Umbilical cord (tissue), 2 donors: ENCODE measurements at places on chromosomes 5 and 9. TPM values are rescaled to one million over a fixed set of nuclear protein-coding genes. Genes with fewer than 3 reads are reported as not detected.

GRCh38 chr5:177526791-177527190 is 10.0 kb upstream of the DDX41 start:
- DNase-seq: no peak

DNA sequence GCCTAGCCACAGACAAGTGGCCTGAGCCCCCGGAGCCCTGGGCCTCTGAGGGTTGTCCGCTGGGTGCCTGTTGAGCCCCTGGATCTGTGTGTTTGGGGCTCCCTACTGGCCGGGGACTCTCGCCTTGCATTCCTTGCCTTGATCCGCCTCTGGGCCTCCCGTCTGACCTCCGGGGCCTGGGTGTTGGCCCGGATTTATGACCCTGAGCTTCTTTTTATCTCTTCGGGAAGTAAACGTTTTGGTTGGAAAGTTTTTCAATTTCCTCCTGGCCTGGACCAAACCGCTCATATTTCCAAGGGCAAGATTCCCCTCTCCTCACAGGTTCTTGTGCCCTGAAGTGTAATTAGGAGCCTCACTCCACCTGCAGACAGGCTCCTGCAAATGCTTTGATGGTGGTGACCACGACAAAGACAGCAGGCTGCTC is 69.3 kb upstream of the EGFLAM start:
- DNase-seq: peak; percentile 29

- DNase-seq: no peak
These were observed 88.5 kb downstream of the ALDH1A1 start for GRCh38 chr9:72864327-72864726.

DNA sequence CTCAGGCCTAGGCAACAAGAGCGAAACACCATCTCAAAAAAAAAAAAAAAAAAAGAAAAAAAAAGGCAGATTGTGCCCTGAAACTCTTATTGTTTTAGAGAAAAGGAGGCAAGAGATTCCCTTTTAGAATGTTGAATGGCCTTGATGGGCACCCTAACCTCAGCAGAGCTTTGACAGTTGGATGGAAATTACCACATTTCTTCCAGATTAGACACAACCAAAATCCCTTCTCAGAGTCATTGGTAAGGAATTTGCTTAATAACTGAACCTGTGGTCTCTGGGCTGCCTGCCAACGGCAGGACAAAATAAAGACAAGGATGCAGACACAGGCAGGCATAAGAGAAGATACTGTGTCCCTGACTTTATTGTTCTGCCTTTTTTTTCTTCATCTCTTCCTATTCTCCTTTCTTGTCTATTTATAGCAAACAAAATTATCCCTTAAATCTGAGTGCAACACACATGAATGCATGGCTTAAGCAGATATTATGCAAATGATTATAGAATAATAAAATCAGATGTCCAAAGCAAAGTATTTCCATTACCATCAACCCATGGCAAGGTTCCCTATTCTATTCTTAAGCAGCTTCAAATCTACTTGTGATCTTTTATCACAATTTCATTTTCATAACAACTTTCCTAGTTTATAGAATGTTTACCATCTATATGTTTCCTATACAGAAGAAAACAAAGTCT is 37.3 kb upstream of the TRIO start:
- DNase-seq: peak; percentile 36

DNA sequence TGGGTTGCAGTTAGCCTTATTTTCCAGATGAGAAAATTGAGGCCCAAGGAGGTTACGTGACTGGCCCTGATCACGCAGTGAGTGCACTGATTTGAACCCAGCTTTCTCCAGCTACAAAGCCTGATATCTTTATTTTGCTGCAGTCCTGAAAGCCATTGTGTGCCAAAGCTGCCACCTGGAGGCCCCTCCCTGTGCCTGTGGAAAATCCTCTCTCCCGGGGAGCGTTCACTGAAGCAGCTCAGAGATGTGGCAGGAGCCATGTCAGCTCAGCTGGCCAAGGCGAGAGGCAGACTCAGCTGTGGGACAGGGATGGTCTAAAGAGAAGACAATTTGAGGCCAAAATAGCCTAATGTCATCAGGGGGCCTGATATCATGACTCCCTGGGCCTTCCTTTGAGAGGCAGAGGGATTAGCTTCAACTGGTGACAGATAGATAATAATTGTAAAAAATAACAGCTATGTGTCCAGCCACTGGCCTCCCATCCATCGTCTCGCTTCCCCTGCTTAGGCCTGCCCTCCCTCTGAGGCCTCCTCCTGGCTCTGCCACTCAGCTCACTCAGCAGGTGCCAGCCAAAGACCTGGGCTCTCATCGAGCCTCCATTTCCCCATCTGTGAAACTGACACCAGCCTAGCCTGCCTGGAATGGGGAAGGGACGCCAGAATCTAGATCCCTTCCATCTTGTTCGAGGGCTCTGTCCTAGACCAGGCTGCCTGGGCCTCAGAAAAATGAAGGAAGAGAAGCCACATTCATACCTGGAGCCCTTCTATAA is 74.3 kb upstream of the GGTA1 start:
- DNase-seq: no peak

DNA sequence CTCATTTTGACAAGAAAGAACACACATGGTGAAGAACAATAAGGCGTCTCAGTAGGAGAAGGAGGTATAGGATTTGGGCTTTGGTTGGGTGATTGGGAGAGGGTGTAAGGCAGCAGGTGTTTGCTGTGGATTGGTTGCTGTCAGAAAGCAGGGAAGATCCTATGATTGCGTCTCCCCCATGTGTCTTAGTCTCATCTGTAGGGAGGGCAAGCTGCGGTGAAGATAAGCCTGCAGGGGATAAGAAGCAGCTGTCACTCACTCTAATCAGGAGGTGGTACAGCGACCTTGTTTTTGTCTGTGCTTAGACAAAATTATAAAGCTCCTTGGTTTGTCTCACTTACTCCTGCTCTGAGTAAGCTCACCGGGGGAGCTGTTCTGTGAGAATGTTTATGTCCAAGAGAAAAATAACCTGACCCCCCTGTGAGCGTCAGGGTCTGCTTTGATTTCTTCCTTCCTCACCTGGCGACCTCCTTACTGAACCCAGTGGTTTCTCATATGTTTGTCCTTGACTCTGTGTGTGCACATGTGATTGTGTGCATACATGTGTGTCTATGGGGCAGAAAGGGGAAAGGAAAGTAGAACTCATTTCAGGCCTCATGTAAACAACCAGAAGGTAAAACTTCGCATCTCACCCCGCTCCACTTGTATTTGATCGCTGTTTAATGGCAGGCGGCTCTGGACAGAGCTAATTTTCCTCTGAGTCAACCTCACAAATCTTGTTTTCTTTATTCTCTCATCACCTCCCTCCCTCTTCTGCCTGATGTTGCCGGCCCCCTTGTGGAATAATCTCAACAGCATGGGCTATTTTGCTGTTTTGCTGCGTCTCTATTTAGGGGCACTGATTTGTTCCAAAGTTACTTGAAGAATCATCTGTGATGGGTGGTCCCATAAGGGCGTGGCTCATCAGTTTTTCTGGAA is 105.6 kb downstream of the TENT4A start:
- DNase-seq: no peak

DNA sequence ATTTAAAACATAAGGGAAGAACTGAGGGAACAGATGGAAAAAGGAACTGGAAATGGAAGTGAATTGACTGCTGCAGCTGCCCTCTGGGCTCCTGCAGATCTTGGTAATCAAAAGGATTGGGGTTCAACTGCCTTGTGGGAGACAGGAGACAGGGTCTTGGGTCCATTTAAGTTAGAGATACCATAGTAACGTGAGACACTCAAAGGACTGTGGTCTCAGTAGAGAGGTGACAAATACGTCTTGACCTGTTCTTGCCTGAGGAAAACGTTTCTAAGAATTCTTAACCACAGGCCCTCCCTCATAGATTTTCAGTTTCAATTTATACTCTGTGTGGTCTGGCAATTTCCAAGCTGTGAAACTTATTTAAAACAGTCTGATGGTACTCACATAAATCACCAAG is 100.8 kb upstream of the DHFR start:
- no peak for DNase-seq

DNA sequence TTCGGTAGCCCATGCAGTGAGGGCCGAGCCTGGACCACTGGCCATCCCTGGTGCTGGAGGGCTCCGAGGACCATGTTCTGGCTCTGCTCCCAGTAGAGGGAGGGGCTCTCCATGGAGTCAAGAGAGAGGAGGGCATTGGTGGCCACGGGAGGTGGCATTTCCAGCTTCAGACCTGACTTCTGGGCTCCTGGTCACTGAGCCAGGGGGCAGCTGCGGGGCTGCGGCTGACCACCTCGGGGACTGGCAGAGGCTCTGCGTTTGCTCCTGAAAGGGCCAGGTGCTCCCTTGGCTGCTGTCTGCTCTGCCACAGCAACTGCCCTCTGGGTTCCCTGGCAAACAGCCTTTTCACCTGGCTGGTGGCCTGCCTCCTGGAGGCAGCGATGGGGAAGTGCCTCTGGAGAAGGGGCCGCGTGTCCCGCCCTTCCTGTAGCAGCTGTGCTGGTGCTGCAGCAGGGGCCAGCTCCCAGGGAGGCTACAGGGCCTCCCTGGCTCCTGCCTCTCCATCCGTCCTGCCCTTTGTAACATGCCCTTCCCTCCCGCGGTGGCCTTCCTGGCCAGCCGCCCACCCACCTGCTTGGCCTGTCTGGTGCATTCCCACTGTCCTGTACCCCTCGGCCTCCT is 144.6 kb downstream of the CACNA1B start:
- DNase-seq: no peak

GRCh38 chr9:14325147-14325546 is 11.2 kb upstream of the NFIB start:
- DNase-seq: no peak

- DNase-seq: no peak
These were observed 175.8 kb downstream of the TMEM167A start for GRCh38 chr5:82901281-82901888.

- no peak for DNase-seq
These were observed 83.2 kb upstream of the SMIM15 start for GRCh38 chr5:61245486-61245885.

DNA sequence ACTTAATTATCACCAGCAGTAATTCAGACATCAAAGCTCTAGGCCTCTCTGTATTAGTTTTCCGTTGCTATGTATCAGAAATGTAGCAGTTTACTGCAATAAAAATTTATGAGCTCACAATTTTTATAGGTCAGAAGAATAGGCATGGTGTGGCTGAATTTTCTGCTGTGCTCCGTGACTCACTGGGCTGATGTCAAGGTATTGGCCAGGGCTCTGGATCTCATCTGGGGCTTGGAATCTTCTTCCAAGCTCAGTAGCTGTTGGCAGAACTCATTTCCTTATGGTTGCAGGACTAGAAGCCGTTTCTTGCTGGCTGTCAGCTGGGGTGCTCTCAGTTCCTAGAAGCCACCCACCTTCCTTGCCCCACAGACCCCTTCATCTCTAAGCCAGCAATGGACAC is 66.3 kb downstream of the PSAT1 start:
- DNase-seq: peak; percentile 80

DNA sequence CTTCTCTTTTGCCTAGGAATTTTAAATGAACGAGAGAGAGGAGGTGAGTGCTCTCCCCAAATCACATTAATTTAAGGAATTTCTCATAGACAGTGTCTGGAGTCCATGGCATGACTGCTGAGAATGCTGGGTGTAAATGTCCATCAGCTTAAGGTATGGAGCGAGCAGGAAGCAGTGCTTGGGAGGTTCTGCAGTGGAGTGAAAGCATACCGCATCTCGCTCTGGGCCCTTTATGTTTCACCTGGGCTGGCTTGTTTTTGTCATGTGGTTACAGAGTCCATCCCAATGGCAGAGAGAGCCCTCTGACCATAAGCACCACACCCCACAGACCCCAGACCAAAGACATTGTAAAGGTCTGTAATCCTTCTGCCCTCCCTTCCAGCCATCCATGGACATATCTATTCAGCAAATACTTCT is 20.6 kb upstream of the TNFAIP8 start:
- no peak for DNase-seq

- no peak for DNase-seq
These were observed 279.2 kb downstream of the DMAC1 start for GRCh38 chr9:7520396-7520795.

Gene C9orf153
- 0.72 TPM for total RNA-seq

Gene DAPK1
- total RNA-seq: 77.0 TPM

Gene LHX6
- 0.72 TPM for total RNA-seq

Gene LAMC3
- total RNA-seq: 17.8 TPM

Gene IL5
- total RNA-seq: 7.7 TPM
